Colonic mucosa (tissue), 4 donors: ENCODE measurements at places on chromosomes 6 and 20. TPM values are rescaled to one million over a fixed set of nuclear protein-coding genes. Genes with fewer than 3 reads are reported as not detected.

GRCh38 chr6:24205020-24205492 lies 79.0 kb downstream of the NRSN1 start:
- no peaks in the 10 kb centered on the region for H3K36me3 ChIP-seq
- peak; percentile 21 for DNase-seq
- H3K4me3 ChIP-seq: no peak overlapping the region

- no peak for DNase-seq
- H3K4me1 ChIP-seq: no peaks in the 10 kb centered on the region
- no peak overlapping the region for H3K27ac ChIP-seq
- H3K27me3 ChIP-seq: no peaks in the 10 kb centered on the region
- H3K4me3 ChIP-seq: no peak overlapping the region
- H3K36me3 ChIP-seq: no peaks in the 10 kb centered on the region
These were observed 90.1 kb downstream of the PSMG4 start for GRCh38 chr6:3348821-3349220.

COL21A1 gene
- 0.79 TPM for total RNA-seq

GRCh38 chr6:73418081-73418741 lies 23.6 kb downstream of the DDX43 start:
- H3K36me3 ChIP-seq: no peaks in the 10 kb centered on the region
- no peak overlapping the region for H3K27ac ChIP-seq
- no peaks in the 10 kb centered on the region for H3K4me1 ChIP-seq
- no peaks in the 10 kb centered on the region for H3K27me3 ChIP-seq

GRCh38 chr6:30063315-30063714 lies 2.2 kb downstream of the POLR1H start:
- peaks cover 7% of the 10 kb centered on the region for H3K4me1 ChIP-seq
- no peaks in the 10 kb centered on the region for H3K27me3 ChIP-seq
- no peaks in the 10 kb centered on the region for H3K36me3 ChIP-seq
- no peak overlapping the region for H3K4me3 ChIP-seq
- no peak overlapping the region for H3K27ac ChIP-seq

FOXQ1 gene
- total RNA-seq: 0.42 TPM

DNA sequence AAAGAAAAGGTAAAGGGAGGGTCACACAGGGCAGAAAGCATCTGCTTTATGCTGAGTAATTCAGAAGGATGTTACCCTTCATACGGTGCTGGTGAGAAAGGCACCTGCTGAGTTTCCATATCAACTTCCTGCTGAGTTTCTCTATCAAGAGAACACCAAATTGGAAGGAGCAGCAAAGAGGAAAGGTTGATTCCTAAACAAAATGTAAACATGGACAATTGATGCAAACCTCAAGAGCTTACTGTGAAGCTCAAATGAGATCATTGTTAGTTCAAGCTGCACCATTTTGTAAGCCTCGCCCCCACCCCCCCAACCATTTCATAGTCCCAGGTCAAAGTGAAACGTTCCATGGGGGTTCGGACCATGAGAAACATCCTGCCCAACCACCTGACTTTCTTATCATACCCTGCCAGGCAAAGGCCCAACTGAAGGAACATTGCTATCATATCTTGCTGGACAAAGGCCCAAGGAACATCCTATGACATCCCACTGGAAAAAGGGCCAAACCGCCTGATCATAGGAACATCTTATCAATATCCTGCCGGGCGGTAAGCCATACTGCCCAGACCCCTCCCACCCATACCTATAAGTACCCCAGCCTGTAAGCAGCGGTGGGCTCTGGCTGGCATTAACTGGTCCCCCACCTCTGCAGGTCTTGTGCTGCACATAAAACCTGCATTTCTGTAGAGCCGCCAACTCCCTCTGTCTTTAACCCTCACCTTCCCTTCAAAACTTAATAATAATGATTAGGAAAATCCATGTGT lies 171.6 kb downstream of the UBE3D start:
- H3K36me3 ChIP-seq: no peaks in the 10 kb centered on the region
- DNase-seq: no peak
- H3K4me3 ChIP-seq: no peak overlapping the region
- no peaks in the 10 kb centered on the region for H3K27me3 ChIP-seq
- H3K27ac ChIP-seq: no peak overlapping the region

ADGRF4 gene
- total RNA-seq: 1.9 TPM

RNF114 gene
- 101 TPM for total RNA-seq

ARG1 gene
- total RNA-seq: 0.21 TPM

GRCh38 chr6:163199371-163199770 lies 215.1 kb upstream of the QKI start:
- H3K27ac ChIP-seq: no peak overlapping the region
- H3K4me1 ChIP-seq: no peaks in the 10 kb centered on the region
- H3K4me3 ChIP-seq: no peak overlapping the region
- no peaks in the 10 kb centered on the region for H3K36me3 ChIP-seq

- DNase-seq: no peak
- no peaks in the 10 kb centered on the region for H3K36me3 ChIP-seq
- H3K27me3 ChIP-seq: no peaks in the 10 kb centered on the region
- H3K4me1 ChIP-seq: no peaks in the 10 kb centered on the region
- H3K27ac ChIP-seq: no peak overlapping the region
These were observed 458.8 kb downstream of the TFAP2B start for GRCh38 chr6:51277474-51277873.

DNA sequence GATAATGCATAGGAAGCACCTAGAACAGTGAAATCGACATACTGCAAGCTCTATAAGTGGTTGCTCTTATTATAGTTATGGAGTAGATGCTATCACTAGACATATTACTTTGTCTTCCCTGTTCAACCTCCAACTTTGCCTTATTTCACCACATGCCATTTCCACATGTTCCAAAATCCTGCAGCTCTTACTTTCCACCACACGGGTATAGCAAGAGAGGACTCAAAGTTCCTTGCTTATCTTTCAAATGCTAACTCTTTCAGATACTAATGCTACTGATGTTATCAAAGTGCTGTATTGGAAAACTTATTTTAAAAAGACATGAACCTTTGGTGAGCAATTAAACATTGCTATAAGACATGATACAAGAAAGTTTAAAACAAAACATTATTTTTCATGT lies 1130.1 kb downstream of the HACE1 start:
- no peaks in the 10 kb centered on the region for H3K27me3 ChIP-seq
- no peak for DNase-seq
- H3K4me3 ChIP-seq: no peak overlapping the region
- H3K36me3 ChIP-seq: no peaks in the 10 kb centered on the region
- no peaks in the 10 kb centered on the region for H3K4me1 ChIP-seq

DNA sequence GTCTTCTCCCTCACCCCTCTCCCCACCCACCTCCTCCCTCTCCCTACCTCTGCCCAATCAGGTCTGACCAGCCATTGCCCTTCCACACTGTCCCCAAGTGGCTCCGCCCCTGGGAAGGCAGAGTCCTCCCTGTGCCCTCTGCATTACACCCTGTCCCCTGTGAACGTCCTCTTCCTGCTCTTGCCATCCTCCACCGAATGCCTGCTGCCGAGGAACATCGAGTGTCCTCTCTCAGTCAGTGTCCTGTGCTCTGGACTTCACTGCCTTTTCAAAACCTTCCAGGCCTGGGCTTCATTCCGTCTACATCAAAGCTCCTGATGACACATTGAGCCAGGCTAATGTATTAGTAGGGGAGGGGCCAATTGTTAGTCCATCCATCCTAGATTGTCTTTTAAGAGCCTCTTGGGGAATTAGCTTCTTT lies 3.3 kb upstream of the PACSIN1 start:
- DNase-seq: peak; percentile 60
- H3K27me3 ChIP-seq: peaks cover 18% of the 10 kb centered on the region
- H3K36me3 ChIP-seq: no peaks in the 10 kb centered on the region

GRCh38 chr6:382883-383810 lies 8.4 kb upstream of the IRF4 start:
- H3K4me3 ChIP-seq: no peak overlapping the region
- no peaks in the 10 kb centered on the region for H3K36me3 ChIP-seq
- no peaks in the 10 kb centered on the region for H3K27me3 ChIP-seq
- no peak overlapping the region for H3K27ac ChIP-seq
- no peak for DNase-seq

- H3K4me1 ChIP-seq: no peaks in the 10 kb centered on the region
- H3K27me3 ChIP-seq: no peaks in the 10 kb centered on the region
- DNase-seq: no peak
- no peaks in the 10 kb centered on the region for H3K36me3 ChIP-seq
These were observed 40.6 kb downstream of the GJA10 start for GRCh38 chr6:89934685-89935366.

GRCh38 chr6:136775548-136775947 lies 16.7 kb downstream of the MAP3K5 start:
- no peaks in the 10 kb centered on the region for H3K36me3 ChIP-seq
- H3K4me3 ChIP-seq: no peak overlapping the region
- H3K27ac ChIP-seq: no peak overlapping the region
- no peaks in the 10 kb centered on the region for H3K4me1 ChIP-seq

- peak overlapping the region; percentile 81 for H3K27ac ChIP-seq
- H3K4me3 ChIP-seq: no peak overlapping the region
- no peaks in the 10 kb centered on the region for H3K27me3 ChIP-seq
These were observed 27.1 kb upstream of the FAM83C start for GRCh38 chr20:35319192-35319870.

DNA sequence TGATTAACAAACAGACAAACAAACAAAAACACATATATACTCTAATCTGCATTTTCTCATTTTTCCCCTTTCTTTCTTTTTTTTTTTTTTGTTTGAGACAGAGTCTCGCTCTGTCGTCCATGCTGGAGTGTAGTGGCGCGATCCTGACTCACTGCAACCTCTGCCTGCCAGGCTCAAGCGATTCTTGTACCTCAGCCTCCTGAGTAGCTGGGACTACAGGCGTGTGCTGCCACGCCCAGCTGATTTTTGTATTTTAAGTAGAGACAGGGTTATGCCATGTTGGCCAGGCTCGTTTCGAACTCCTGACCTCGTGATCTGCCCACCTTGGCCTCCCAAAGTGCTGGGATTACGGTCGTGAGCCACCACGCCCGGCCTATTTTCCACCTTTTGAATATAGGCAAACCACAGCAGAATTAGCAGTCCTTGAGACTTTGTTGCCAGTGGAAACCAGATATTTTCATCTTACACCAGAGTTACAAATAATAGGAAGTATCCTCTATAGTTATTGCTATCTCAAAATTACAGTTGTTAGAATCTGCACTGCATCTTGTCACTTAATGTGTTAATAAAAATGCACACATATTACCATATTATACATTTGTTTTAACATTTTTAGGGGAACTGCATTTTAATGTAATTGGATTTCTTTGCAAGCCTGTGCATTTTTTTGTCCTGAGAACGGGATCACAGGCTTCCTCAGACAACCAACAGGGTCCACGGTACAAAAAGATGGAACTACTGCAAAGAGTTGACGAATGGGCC lies 208.2 kb upstream of the ZNF217 start:
- peaks cover 8% of the 10 kb centered on the region for H3K4me1 ChIP-seq
- no peak overlapping the region for H3K4me3 ChIP-seq
- peak overlapping the region; percentile 79 for H3K27ac ChIP-seq
- H3K36me3 ChIP-seq: no peaks in the 10 kb centered on the region

TJAP1 gene
- total RNA-seq: 18.6 TPM

NRSN1 gene
- total RNA-seq: not detected

GRCh38 chr6:74256381-74256780 lies 560.4 kb downstream of the CD109 start:
- DNase-seq: no peak
- H3K27ac ChIP-seq: no peak overlapping the region
- H3K4me3 ChIP-seq: no peak overlapping the region

RNF217 gene
- 9.1 TPM for total RNA-seq
